ENCODE measurements at places on chromosomes 5 and 9. TPM values are rescaled to one million over a fixed set of nuclear protein-coding genes. Genes with fewer than 3 reads are reported as not detected.

- DNase-seq: no peak
Observed at GRCh38 chr5:171852255-171852681, 66.7 kb downstream of the SMIM23 start.

DNA sequence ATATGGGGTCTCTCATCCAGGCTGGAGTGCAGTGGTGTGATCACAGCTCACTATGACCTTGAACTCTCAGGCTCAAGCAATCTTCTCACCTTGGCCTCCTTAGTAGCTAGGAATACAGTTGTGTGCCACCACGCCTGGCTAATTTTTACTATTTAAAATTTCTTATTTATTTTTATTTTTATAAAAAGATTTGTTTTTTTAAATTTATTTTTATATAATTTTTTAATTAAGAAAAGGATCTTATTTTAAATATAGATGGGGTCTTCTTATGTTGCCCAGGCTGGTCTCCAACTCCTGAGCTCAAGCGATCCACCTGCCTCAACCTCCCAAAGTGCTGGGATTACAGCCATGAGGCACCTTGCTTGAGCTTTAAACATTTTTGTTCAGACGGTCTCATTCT is 2.4 kb upstream of the ZCCHC7 start:
- DNase-seq: no peak

DNA sequence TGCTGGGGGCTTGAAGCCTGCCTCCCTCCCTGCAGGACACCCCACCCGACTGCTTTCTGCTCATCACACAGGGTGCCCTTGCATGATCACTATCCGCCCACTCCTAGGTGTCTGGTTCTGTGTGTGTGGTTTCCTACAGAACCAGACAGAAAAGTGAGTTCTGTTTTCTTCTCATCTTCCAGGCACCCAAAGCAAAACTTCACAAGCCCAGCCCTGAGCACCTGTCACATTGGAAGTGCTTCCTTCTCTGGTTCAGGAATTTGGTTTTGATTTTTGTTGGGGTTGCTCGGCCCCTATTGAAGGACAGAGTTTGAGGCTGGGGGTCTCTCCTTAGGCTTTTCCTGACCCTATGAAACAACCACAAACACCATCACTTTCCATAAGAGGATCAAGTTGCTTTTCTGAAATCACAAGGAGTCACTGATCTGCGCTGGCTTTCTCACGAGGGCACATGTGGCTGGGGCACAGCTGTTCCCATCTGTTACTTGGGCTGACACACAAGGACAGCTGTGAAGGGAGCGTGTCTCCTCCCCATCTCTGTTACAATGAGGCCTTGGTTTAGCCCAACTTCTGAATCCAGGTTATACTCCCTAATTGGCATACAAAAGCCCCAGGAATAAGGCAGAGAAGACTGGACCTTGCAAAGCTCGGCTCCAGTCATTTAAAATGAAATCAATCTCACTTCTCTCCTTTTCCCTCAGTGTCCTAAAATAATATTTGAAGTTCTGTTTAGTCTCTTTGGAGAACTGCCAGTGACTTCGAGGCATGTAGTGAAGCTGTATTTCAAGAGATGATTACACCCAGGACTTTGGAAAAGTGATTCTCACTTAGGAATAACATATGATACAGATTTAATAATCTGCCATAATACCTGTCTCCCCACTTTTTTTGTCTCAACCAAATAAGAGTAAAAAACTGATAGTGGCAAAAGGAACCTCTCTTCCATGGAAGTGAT is 213.1 kb upstream of the GAS1 start:
- no peak for DNase-seq

- DNase-seq: no peak
Observed at GRCh38 chr5:91235271-91235694, 147.8 kb downstream of the ARRDC3 start.

Gene HEMGN
- not detected for total RNA-seq

GRCh38 chr5:3116366-3116765 is 364.9 kb upstream of the IRX2 start:
- no peak for DNase-seq

DNA sequence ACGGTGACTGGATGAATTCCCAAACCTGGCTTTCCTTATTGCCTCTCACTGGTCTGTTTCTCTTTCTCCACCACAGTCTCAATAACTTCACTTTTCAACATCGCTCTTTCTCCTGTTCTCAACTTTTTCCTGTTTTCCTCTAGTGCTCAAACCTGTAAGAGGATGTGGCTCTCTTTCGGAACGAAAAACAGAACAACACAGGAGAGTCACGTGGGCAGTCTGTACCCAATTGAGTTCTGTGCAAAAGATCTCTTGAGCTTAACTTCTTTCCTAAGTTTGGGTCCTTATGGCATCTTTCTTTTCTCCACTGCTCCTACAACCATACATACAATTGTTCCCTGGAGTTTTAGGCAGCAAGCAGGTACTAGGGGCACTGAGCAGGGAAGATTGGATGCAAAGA is 8.9 kb downstream of the HAVCR1 start:
- no peak for DNase-seq

Gene PTPN3
- 38.8 TPM for total RNA-seq

DNA sequence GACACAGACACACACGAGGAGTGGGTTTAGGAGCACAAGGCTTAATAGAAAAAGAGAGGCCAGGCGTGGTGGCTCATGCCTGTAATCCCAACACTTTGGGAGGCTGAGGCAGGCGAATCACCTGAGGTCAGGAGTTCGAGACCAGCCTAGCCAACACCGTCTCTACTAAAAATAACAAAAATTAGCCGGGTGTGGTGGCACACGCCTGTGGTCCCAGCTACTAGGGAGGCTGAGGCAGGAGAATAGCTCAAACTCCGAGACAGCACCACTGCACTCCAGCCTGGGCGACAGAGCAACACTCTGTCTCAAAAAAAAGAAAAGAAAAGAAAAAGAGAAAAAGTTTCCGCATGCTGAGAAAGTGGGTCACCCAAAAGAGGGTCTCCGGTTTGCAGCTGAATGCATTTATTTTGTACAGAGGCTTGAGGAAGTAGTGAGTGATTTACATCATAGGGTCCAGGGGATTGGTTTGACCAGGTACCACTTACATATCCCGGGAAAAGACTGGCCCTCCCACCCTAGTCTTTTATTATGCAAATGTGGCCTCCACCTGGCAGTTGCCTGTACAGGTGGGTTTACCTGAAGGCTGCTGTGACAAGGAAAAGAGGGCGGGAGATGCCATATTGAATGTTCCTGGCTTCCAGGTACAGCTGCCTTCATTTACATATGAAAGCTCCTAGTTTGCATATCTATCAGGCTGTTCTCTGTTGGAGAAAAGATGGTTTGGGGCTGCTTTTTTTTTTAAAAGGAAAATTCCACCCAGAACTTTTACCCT is 366.2 kb upstream of the GRAMD2B start:
- DNase-seq: no peak

DNA sequence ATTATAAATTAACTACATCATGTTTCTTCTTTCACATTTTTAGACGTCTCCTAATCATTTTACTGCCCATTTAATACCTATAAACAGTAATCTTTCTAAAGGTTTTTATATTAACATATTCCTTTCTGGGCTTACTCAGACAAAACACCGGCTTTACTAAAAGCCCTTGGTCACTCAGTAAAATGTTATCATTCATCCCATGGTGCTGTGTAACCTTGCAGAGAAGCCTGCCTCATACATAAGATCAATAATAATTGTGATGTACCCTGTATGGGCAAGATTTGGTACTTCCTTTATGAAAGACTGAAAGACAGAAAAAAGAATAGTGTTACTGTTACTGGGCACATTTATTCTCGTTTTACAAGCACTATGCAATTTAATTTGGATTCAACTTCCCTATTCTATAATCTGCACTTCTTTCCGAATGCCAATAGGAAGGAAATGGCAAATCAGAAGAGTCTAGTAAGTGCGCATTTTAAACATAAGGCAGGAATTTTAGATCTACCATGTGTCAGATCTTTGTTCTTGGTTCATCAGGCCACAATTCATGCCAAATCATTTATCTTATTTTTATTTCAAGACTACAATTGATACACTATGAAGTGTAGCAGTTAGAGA is 522.2 kb downstream of the CSNK1G3 start:
- no peak for DNase-seq

DNA sequence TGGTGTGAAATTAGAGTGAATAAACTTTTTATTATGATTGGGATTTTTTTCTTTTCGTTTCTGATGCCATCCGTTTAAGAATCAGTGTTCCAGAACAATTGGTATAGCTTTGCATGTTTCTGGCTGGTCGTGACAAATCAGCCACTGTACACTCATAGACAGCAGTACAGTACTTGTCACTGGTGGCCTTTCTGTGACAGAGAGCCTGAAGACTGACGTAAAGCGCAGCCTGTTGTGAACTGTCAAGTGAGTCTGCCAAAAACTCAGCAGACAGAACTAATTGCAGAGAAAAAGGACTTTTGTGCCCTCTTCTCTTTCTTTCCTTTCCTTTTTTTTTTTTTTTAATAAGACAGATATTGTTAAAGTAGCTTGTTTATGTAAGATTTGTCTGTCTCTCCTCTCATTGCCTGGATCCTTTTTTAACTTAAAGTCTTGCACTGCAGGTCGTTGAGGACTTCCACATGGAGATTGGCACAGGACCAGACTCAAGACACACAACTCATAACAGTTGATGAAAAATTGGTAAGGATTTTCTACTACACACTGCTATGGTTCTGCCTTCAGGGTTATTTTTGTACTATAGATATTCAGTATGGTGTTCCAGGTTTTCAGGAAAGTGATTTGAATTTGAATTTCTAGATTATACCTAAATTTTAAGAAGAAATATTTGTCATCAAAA is 42.7 kb downstream of the NDUFS4 start:
- no peak for DNase-seq

Gene SLC36A3
- total RNA-seq: not detected

DNA sequence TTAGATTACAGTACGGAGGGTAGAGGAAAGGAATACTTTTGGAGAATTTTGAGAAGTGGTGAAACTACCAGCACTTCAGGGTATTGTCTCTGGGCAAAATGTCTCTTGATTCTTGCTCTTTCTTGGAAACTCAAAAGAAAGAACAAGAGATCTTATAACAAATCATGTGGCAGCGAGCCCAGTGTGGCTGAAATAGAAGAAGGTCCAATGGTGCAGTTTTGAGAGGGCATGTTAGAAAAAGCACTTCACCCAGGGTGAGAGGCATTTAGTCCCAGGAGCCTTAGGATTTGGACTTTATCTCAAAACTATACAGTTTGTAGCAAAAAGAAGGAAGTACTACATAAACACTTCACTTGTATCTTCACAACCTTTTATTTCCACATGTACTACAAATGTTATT is 39.4 kb downstream of the NNT start:
- no peak for DNase-seq

DNA sequence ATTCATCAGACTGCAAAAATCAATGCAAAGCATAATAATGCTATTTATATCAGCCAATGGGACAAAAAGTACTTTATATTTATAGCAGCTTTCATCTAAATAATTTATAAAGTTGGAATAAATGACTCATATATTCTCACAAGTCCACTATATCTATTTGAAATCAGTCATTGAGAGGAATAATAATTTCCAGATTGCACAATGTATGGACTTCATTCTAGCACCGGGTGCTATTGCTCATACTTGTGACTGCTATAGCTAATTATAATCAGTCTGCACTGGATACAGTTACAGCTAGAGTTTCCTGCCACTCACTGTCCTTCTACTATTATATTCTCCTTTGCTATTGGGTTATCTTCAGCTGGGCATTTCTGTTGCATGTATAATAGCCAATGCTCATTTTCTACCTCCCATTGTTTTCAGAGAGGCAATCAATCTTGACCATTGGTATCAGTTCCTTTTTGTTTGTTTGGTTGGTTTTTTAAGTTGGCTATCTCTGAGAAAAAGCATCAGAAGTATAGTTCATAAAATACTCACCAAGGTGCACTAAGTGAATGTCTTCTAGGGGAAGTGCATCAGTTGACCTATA is 1.9 kb downstream of the CDH18 start:
- DNase-seq: no peak

DNA sequence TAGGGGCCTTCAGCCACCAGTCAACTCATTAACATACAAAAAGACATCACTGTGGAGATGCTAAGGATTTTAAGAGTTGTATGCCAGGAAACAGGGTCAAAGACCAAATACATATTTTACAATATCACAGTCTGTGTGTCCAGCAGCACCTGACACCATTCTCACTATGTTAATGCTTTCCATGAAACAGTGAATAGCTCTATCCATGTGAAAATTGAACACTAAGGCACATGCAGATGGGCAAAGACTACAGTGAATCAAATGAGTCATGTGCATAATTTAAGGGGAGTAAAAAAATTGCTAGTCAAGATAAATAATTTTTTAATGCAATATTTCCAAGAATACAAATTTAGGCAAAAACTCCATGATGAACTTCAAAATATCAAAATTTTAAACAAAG is 7.6 kb upstream of the SPATA31E1 start:
- no peak for DNase-seq

GRCh38 chr5:109863752-109864151 is 174.0 kb downstream of the MAN2A1 start:
- DNase-seq: no peak

GRCh38 chr9:134399435-134400056 is 73.3 kb downstream of the RXRA start:
- no peak for DNase-seq

- peak; percentile 70 for DNase-seq
Observed at GRCh38 chr5:141641634-141642267, 5.0 kb downstream of the RELL2 start.

Gene LCN2
- 3.7 TPM for total RNA-seq

Gene SHB
- 35.1 TPM for total RNA-seq

Gene MIGA2
- 66.1 TPM for total RNA-seq

DNA sequence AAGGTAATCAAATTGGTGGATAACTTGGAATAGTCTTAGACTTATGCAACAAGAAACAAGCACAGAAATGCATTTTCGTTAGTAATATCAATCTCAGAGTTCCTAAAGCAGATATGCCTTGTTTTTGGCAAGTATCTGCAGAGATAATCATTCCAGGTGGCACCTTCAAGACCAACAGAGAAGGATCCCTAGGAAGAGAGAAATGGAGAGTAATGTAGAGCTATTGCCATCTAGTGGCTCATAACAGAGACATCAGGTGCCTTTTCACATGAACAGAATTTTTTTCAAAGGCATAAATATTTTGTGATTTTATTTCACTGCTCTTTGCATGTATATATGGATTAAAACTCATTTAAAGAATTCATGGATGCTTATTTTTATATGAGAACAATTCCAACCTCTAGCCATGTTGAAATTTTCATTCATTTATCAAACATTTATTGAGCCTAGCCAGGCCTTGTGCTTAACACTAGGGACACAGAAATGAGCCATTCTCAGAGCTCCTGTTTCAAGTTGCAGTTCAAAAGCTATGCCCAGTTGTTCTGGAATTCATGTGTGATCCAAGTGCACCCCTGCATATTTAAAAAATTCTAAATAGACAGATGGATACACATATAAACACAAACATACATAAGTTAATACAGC is 117.5 kb upstream of the OR13F1 start:
- DNase-seq: no peak

Gene ARHGEF28
- 30.9 TPM for total RNA-seq

- no peak for DNase-seq
Observed at GRCh38 chr5:112245656-112246055, 173.4 kb downstream of the EPB41L4A start.

DNA sequence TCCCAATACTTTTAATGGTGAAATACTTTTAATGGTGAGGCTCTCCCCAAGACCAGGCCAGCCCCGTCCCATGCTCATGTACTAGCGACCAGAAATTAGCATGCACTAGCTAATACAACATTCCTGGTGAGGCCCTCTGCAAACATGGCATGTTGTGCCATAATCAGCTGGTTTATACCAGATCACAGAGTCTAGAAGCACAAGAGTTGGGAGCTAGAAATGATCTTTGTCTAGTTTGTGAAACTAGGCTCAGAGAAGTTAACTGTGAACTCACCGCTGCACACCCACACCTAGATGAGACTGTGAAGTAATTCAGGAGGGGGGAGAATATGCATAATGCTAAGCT is 37.4 kb downstream of the MTMR12 start:
- no peak for DNase-seq

GRCh38 chr5:132353486-132353995 is 16.0 kb upstream of the SLC22A5 start:
- DNase-seq: no peak
